Activated T-helper 9 cell treated with anti-CD3 and anti-CD28 coated beads, Interleukin-2, amount 50 U/mL, for 16 hours (primary cell): ENCODE measurements at places on chromosomes 2 and 18.

DNA sequence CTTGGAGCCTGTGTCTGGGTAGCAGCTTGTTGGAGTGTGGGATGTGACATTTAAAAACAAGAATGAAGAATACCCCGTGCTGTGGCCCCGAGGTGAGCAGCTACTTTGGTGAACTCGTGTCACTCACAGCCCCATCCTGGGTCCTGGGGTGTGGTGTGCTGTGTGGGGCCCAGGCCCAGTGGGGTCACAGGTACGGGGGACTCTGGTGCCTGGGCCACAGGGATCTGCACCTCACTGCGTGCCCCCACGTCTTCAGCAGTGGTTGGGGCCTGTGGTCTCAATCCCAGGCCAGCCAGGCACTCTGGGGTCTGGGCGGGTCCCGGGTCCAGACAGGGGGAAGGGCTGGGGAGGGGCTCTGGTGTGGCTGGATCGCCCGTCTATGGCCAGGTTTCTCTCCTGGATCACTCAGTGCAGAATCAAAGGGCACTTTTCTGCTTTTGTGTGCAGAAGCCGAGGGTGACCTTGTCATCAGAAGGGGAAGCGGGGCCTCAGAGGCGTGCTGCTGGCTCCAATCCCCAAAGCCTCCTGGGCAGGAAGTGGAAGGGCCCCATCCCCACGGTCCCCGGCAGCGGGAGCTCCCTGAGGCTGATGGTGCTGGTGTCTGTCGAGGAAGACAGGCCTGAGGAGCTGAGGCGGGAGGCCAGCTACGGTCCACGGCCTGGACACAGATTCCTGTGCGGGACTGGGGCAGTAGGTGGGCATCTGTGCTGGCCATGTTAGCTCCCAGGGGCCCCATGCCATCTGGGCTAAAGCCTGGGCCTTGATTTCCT lies 1.4 kb downstream of the GPR35 start:
- DNase-seq = no peak

DNA sequence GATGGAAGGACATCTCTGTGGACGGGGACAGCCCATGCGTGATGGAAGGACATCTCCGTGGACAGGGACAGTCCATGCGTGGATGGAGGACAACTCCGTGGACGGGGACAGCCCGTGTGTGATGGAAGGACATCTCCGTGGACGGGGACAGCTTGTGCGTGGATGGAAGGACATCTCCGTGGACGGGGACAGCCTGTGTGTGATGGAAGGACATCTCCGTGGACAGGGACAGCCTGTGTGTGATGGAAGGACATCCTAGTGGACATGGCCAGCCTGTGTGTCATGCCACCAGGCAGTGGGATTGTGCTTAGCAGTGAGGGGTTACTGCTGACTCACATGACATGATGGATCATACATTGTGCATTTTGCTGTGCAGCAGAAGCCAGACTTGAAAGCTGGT lies 30.0 kb upstream of the NFATC1 start:
- DNase-seq = no peak

- no peak for DNase-seq
Measured at GRCh38 chr2:34308140-34308539, 709.0 kb upstream of the FAM98A start.

DNA sequence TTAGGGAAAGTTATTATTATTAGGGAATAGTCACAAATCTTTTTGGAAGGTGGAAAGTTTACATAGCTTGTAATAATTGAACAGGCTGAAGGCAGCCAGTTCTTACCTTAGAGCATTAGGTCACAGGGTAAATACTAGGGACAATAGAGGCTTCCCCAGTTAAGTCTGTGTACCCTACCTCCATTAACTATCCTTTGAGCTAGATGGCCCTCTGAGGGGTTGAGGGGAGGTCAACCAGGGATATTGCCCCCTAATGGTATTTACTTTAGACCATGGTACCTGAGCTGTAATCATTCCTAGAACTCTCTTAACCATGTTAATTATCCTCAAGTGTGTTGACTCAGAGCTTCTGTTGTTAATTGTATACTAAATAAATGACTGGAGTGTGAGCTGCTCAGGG lies 120.5 kb upstream of the SCN7A start:
- no peak for DNase-seq
